Urinary bladder (tissue), 4 donors: ENCODE measurements at places on chromosomes 5 and 9. TPM values are rescaled to one million over a fixed set of nuclear protein-coding genes. Genes with fewer than 3 reads are reported as not detected.

GRCh38 chr5:141422742-141423291 is 2.0 kb downstream of the PCDHGA11 start:
- no peak for DNase-seq

The RAB3C gene
- 3.9 TPM for polyA plus RNA-seq

GRCh38 chr5:133612249-133612860 is at the start of gene FSTL4:
Gene FSTL4, minus strand, starts transcription at chr5:133612541.
- DNase-seq = no peak

GRCh38 chr9:23120630-23121029 is 674.0 kb downstream of the DMRTA1 start:
- DNase-seq = no peak

The ACER2 gene
- polyA plus RNA-seq = 5.1 TPM

GRCh38 chr5:65247594-65247993 is 234.1 kb downstream of the ADAMTS6 start:
- DNase-seq = no peak

DNA sequence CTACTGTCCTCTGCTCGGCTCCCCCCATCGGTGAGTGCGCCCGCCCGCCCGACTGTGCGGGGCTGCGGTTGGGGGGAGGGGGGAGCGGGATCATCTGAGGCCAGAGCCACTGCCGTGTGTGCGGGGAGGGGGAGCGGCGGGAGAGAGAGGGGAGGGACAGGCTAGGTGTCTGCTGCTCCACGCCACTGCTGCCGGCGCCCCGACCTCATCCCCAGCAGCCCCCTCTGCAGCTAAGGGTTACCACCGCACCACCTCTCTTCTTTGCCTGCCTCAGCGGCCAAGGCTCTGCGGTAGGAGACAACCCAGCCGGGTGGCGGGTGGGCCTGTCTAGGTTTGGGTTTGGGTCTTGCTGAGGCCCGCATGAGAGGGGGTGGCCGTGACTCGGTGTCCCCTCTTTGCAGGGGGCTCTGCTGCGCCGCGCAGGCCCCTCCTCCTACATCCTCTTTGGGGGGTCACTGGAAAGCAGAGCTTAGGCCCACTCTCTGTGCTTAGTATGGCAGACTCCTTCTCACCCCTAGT is 670 bp upstream of the PURA start:
- DNase-seq = no peak
